Stimulated activated CD8-positive, alpha-beta memory T cell treated with anti-CD3 and anti-CD28 coated beads, Interleukin-4, amount 100 ng/mL, for 24 hours (primary cell): ENCODE measurements at places on chromosomes 7 and 10.

DNA sequence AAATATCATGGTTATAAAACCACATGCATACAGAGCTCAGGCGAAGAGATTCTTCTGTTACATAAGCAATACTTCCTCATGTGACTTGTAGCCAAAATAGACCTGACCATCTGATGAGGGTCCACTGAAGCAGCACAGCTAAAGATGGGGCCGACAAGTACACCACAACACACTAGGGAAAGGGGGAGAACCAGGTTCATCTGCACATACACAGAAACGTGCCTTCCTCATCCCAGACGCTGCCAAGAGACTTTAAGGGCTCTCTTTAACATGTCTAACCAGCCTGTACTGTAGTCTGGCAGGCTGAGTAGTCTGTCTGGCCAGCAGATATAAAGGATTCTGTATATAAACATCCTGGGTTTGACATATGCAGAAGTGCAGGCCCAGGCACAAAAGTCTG is 30.3 kb downstream of the ERCC6 start:
- no peak for DNase-seq

- peak; percentile 31 for DNase-seq
Measured at GRCh38 chr10:130301021-130301892, 165.1 kb downstream of the GLRX3 start.

DNA sequence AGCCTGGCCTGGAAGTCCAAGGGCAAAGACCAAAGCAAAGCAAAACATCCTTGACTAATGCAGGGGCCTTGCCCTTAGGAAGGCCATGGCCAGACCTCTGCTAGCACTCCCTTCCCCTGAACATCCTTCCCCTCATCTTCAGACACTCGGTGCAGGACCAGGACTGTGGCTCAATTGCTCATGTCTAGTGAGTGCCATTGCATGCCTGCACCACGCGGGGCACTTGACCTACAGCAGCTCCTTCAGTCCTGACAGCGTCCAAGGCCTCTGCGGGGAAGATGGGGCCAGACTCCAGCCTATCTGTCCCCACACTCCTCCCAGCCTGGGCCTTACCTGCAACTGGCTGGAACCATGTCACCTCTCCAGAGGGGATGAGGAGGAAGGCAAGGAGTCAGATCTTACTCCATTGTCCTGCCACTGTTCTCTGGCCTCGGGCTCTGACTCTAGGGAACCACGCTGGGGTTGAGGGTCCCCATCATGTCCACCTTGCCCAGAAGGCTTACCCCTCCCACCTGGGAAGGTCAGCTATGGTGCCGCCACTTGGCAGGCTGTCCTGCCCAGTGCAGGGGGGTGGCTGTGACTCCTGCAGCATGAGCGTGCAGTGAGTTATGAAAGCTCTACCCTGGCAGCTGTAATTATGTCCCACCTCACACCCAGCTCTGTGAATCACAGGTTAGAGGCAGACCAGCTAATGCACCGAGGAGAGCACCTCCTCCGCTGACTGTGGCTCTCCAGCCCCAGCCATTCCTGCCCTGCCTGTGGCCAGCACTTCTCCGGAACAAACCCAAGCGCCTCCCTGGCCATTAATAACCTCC is 16.1 kb downstream of the DRGX start:
- DNase-seq, result no peak

GRCh38 chr7:34109936-34110780 is 204.8 kb downstream of the BMPER start:
- DNase-seq, result no peak

DNA sequence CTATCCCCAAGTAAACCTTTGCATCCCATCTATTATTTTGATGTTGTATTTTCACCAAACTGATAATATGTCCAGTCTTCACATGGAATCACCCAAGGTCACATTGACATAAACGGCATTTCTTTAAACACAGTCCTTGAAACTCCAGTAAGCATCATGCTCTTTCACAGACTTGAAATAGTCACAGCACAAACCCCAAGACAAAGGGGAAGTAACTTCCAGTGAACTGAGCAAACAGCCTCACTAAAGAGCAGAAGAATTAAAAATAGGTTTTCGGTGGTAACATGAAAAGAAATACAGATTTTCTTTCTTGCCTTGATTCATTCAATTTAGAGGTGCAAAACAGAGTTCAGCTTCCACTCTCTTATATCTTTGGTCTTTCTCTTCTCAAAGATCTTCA is 253.7 kb downstream of the SFMBT2 start:
- no peak for DNase-seq

GRCh38 chr10:33410096-33410859 is 75.8 kb upstream of the NRP1 start:
- no peak for DNase-seq

DNA sequence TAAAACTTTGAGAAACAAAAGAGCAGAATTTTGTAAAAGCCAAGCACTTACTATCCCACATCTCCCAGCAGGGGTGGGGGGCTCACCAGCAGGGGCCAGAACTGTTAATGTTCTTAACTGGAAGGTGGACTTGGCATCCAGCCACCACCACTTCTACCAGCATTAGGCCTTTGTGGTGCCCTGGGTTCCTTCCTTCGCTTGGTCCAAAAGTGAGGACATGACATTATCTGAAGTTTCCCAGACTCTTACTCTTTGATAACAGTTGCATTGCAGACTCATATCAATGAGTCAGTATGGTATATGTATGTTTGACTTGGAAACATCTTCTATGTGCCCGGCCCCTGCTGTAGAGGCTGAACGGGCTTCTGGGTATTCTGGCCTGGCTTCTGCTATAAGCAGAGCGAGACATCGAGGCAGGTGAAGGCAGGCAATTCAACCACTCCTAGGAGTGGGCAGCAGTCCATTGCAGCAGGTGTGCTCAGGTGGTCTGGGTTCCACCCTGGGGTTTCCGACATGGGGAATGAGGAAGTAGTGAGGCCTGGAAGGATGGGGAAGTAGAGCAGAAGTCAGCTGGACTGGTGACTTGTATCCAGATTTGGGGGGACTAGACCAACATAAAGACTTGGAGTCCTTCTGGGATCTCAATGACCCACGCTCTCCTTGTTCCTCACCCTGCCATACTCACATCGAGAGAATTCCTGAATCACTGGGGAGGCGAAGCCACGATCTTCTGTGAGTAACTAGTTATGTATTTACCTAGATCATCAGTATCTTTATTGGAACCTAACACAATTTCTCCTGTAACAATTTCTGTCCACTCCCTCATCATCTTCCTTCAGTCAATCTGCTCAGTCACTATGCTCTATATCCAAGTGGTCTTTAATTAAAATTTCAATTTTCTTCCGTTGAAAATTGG is 4.1 kb downstream of the ZNF777 start:
- DNase-seq, result no peak

GRCh38 chr10:5540080-5540479 is 15.3 kb downstream of the CALML3 start:
- no peak for DNase-seq
